Stimulated activated CD8-positive, alpha-beta memory T cell treated with anti-CD3 and anti-CD28 coated beads, Interleukin-2, amount 100 ng/mL, for 1 hour (primary cell): ENCODE measurements at places on chromosomes 4 and X.

DNA sequence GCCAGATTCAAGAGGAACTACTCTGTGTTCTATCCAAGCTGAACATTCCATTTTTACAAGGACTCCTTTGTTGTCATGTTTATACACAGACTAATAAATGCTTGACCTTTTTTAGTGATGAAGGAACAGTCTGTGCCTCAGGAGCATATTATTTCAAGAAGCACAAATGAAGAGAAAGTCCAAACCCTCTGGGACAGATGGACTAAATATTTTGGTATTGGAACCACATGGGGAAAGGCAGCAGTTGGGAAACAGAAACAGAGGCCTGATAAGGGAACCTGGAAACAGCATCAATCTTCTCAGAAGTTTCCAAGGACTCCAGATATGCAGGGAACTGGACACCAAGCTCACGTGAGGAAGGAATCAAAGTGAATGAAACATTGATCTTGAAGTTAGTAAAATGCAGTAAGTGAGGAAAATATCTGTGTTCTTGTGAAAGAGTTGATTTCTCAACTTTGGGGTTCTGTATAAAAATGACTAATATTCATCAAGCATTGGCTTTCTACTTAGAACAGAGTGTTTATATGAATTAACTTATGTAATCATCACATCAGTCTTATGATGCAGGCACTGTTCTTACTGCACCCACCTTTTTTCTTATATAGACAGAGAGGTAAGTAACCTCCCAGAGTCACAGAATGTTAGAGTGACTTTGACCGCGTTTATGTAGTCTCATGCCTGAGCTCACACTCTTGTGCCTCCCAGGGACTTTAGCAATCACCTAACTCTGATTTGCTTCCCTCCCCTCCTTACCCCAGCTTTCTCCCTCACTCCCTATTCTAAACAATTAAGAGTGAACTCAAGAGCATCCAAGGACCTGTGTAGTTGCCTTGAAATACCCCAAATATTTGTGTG lies 148.9 kb upstream of the JADE1 start:
- DNase-seq, result no peak

- no peak for DNase-seq
These were observed 992.3 kb downstream of the STPG2 start for GRCh38 chr4:97150966-97151365.

DNA sequence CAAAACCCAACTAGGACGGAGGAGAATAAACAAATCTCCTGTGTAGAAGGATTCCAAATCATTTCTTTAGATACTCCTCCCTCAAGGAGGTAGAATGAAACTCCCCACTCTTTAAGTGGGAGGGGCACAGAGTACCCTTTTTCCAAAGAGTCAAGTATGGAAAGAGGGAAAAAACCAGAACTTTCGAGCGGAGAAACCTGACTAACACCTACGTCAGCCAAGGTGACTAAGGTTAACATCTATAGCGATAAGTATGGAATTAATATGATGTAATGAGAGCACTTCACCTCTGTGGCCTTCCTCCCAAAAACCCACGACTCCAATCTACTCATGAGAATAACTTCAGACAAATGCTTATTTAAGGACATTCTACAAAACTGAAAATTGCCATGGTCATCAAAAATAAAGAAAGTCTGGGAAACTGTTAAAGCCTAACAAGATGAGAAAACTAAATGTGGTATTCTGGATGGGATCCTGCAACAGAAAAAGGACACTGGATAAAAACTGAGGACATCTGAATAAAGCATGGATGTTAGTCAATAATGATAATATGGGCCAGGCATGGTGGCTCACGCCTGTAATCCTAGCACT lies 157.0 kb upstream of the MAP3K15 start:
- DNase-seq, result no peak

DNA sequence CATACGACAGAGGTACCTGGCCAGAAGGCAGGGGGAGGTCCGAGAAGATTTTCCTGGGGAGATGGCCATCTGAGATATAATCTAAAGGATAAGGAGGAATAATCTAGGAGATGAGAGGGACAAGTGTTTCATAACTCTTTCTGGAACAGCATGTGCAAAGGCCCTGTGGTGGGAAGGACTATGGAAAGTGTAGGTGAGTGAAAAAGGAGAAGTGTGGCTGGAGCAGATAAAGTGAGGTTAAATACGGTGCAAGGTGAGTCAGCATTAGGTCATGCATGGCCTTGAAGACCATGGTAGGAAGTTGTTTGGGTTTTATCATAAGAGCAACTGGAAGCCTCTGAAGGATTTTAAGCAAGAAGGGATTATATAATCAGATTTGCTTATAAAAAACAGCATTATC lies 34.6 kb upstream of the MTM1 start:
- DNase-seq, result no peak
